ENCODE measurements at places on chromosomes 2 and 18.

GRCh38 chr2:190119923-190120590, 57.5 kb upstream of the MSTN start:
- no peak for DNase-seq

DNA sequence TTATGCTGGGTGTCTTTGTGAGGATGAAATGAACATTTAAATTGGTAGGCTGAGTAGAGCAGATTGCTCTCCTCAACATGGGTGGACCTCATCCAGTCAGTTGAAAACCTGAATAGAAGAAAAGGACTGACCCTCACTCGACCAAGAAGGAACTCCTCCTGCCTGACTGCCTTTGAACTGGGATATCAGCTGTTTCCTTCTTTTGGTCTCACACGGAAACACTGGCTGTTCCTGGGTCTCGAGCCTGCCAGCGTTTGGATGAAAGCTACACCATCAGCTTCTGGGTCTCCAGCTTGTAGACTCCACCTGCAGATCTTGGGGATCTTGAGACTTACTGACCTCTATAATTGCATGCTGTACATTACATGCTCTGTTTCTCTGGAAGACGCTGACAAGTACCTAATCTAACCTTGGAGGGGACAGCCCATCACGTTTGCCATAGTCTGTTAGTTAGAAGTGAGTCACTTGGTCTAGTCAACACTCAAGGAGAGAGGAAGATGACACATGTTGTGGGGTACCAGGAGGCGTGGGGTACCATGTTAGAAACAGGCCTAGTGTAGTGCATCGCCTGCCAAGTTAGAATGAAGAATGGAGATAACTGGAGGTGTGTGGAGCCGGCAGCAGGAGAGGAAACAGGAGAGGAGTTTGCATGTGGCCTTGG, 267.0 kb downstream of the MREG start:
- no peak for DNase-seq

- DNase-seq: no peak
Measured at GRCh38 chr2:165698444-165698884, 95.6 kb downstream of the GALNT3 start.

DNA sequence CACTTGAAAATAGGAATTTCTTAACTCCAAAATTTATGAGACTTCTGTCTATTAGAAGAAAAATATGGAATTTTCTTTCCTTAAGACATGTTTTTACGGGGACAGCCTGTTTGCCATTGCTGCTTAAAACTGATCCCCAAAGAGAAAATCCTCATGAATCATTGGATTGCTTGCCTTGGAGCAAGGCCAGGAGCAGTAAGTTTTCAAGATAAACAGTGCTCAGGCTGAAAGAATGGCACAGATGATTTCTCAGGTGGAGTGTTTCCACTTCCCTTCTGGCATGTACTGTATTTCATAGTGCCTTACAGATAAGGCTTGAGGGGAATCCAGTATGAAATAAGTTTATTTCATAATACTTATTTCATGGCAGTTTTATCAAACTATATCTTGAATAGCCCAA, 74.3 kb upstream of the MMADHC start:
- no peak for DNase-seq

DNA sequence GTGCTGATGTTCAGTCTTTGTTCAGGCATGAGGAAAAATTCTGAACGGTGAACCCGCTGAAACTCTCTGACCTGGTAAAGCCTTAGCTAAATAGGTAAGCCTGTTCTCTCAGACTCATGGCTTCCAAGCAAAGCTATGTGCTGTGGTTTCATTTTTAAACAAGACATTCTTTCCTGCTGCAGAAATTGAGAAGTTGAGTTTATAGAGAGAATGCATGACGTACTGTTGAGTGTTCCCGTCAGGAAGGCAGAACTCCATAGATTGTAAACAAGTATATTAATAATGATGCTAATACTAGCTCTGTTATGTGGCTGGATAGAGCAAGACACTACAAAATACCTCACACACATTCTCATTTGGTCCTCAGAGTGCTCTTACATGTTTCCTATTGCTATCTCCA, 424.0 kb upstream of the CRIM1 start:
- DNase-seq: no peak

Data from GM18507 (cell line).